ENCODE measurements at places on chromosomes 11 and 22.
A peak's percentile ranks its signal among the peaks of the same experiment; 100 is the strongest.

- DNase-seq: no peak
Measured at GRCh38 chr11:84145616-84146185, 859.5 kb upstream of the CCDC90B start.

- DNase-seq: no peak
Measured at GRCh38 chr11:67490727-67491065, 7.9 kb downstream of the AIP start.

- DNase-seq: peak; percentile 26
Measured at GRCh38 chr11:117037279-117037974, 60.8 kb downstream of the SIK3 start.

- DNase-seq: no peak
Measured at GRCh38 chr11:64885367-64886286, 7.2 kb upstream of the EHD1 start.

GRCh38 chr11:88534185-88534584, 196.6 kb upstream of the CTSC start:
- no peak for DNase-seq

DNA sequence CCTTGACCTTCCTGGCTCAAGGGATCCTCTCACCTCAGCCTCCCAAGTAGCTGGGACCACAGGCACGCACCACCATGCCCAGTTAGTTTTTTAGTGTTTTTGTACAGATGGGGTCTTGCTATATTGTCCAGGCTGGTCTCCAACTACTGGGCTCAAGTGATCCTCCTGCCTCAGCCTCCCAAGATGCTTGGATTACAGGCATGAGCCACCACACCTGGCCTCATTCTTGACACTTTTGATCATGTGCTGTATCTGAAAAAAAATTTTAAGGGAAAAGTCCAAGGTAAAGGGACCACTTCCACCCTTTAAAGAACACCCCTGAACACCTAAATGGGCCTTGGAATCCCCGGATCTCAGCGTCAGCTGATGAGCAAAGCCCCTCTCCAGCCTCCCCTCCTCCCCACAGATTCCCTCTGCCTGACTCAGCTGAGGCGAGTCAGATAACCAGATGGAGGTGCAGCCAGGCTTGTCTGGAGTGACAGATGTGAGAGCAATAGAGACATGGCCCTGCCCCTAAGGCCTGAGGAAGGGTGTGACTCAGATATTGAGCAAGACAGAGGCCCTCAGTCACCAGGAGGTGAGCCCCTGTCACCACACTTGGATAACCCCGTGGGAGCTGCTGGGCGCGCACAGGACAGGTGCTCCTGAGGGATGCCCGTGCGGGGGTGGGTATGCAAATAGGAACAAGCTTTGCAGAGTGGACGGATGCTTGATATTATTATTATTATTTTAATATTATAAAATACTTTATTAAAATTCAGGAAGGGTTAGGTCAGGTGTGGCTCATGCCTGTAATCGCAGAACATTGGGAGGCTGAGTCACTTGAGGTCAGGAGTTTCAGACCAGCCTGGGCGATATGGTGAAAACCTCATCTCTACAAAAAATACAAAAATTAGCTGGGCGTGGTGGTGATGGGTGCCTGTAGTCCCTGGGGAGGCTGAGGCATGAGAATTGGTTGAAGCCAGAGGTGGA, 5.0 kb upstream of the CCDC88B start:
- peak; percentile 79 for DNase-seq

- no peak for DNase-seq
Measured at GRCh38 chr11:45798793-45799441, 6.0 kb upstream of the SLC35C1 start.

- no peak for DNase-seq
Measured at GRCh38 chr11:117198613-117199012, 557 bp upstream of the TAGLN start.

DNA sequence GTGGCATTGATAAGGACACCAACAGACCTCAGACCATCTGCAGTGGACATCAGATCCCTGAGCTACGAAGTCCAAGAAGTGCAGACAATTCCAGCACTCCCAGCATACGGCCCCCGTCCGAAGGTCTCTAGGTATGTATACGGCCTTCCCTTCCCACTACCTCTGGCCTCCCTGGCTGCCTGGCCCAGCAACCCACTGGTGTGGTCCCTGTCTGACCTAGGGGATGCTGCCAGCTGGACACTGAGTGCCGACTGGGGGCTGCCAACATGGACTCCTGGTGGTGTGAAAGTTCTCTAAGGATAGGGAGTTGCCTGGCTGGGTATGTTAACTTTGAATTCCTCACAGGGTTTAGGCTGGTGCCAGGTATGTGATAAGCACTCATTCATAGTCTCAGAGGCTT, 17.5 kb upstream of the TEF start:
- DNase-seq: peak; percentile 11

- DNase-seq: no peak
Measured at GRCh38 chr11:2448661-2449547, 4.1 kb downstream of the KCNQ1 start.

DNA sequence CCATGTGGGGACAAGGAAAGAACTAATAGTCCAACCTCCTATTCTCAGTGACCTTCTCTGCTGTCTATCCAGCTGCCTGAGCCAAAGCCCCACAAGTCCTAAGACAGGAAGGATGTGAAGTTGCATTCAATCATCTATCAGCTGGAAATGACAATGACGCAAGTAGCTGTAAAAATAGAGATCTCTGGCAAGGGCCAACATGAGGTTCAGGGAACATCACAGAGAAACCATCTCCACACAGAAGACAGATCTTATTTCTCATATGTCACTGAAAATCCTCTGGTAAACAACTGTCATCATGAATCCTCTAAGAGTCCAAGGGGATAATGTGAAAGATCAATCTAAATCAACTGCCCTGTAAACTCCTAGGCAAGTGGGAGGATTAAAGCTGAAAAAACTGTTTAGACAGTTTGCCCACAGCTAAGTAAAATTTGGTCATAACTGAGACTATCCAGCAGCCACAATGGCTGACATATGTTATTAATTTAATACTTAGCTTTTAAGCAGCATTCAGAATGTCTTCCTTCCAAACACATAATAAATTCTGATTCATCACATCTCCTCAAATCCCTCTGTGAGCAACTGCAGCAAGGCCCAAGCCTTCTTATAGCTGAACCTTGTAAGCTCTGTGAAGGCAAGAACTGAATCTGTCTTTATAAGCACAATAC, 52.1 kb downstream of the ALG9 start:
- no peak for DNase-seq

DNA sequence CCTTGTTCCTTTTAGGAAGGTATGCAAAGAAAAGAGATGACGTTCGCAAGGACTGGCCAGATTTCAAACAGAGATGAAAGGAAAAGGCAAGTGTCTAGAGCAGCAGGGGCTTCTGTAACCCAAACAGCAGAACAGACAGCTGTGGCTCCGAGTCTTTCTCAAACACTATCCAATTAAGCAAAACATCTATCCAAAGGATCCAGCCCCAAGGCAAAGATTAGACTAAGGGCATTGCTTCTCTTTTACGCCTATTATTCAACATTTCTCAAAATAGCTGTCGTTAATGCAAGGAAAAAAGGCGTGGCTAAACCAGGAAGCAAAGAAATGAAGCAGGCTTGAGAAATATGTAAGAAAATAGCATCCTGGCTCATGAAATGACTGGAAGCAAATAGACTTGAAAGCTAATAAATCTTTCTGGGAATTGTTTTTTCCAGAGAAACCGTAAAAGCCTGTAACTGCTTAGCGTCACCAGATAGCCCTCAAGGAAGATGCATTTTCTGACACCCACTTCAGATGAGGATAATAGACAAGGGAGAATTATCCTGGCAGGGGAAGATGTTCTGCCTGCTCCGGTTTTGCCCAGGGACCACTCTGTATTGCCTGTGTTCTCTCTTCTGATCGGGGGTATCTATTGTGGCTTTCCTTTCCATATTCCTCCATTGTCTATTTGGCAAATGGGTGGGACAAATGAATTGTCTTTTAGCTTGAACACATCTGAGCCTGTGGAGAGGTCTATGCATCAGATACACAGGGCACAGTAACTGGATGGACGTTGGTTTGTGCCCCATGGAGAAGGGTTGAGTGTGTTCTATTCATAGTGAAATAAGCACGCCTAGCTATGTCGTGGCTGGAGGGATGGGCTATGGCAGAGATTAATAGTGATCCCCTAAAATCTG, 20.2 kb downstream of the C11orf96 start:
- DNase-seq: no peak
